ENCODE measurements at places on chromosomes 16 and 17.

DNA sequence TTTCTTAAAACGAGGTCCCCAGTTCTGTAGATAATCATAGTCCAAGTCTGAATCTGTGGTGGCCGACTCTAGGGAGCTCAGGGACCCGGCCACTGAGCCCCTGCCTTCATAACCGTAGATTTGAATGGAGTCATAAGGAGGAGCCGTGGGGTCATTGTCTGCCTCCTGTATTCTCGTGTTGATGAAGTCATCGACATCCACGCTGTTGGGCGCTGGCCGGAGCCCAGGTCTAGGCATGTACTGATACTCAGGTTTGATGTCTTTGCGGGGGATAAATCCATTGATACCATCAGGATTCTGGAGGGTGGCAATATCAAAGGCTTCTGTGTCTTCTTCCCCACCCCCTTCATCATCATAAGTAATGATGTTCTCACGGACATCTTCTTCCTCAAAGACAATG lies 174.2 kb downstream of the CDH11 start:
- no peak for DNase-seq

DNA sequence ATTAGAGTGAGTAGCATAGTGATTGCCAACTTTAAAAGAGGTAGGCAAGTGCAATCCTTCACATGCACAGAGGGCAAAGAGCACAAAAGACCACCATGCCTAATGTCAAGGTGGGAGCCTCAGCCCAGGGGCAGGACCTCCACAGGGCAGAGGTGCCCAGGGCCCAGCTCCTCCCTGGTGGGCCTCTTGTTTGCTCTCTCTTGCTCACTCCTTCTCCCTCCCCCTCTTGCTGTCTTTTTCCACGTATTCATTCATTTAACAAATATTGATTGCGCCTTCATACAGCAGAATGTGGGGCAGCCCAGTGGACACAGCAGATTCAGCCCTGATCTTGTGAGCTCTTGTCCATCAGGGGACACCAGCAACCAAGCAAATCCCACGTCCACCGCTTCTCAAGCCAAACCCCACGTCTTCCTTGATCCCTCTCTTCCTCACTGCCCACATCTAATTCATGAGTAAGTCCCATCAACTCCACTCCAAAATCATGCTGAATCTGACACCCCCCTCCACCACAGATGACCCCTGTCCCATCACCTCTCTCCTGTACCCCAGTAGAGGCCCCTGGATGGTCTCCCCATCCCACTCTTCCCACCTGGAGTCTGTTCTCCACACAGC lies 44.1 kb upstream of the RPL38 start:
- no peak for DNase-seq

GRCh38 chr17:31604936-31605335 lies 213.5 kb downstream of the RAB11FIP4 start:
- no peak for DNase-seq

DNA sequence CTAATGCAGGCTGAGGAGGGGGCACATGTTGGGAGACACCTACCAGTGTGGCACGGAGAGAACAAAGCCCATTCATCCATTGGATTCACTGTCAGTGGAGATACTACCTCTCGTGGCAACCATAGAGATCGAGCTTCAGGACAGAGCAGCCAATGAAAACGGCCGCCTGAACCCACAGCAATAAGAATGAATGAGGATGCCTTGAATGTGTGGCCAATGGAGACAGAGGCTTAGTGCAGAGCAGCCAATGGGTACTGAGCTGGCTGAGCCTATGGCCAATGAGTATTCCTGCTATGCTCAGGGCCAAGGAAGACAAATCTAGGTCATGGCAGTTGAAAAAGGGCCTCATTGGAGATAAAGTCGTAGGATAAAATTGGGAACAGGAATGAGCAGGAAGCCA lies 10.9 kb downstream of the ARHGEF15 start:
- DNase-seq = no peak

DNA sequence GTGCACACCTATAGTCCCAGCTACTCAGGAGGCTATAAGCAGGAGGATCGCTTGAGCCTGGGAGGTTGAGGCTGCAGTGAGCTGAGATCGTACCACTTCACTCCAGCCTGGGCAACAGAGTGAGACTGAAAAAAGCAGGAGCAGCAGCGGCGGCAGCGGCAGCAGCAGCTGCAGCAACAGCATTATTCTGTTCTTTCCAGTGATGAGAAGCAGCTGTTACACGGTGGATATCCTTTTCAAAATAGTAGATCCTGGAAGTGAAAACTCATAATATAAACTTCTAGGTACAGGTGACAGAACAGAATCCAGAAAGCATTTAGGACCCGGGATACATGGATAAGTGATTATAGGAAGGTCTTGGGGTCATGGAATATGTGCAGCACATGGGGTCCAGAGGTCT lies 17.8 kb upstream of the HNF1B start:
- no peak for DNase-seq

DNA sequence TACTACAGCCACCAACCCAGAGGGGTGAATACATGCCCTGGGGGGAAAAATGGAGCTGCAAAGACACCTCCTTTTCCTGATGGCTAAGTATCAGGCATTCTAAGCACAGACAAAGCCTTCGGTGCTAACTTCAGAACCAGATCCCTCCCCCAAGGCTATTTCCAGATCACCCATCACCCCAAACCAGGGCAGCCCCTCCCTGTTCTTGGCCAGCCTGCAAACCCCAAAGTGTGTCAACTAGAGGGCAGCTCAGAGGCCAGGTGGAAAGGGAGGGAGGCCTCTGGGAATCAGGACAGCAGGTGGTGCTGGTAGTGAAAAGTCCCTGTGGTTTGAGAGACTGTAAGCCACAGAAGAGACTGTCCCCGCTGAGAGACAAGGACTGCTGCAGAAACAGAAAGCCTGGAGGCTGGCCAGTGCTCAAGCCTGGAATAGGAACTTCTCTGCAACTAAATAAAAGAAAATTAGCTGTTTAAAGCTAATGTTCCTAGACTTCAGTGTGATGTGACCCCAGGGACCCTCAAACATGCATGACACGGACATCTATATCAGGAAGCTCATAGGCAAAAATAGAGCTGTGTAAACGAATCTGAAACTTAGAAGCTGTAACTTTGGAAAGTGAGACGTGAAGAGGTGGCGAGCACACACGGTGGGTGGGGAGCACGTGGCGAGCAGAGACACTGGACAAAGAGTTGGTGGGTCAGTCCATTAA lies 9.1 kb downstream of the TUBG1 start:
- DNase-seq = peak; percentile 56

- DNase-seq = no peak
These were observed 5.1 kb upstream of the NME4 start for GRCh38 chr16:391885-392335.

DNA sequence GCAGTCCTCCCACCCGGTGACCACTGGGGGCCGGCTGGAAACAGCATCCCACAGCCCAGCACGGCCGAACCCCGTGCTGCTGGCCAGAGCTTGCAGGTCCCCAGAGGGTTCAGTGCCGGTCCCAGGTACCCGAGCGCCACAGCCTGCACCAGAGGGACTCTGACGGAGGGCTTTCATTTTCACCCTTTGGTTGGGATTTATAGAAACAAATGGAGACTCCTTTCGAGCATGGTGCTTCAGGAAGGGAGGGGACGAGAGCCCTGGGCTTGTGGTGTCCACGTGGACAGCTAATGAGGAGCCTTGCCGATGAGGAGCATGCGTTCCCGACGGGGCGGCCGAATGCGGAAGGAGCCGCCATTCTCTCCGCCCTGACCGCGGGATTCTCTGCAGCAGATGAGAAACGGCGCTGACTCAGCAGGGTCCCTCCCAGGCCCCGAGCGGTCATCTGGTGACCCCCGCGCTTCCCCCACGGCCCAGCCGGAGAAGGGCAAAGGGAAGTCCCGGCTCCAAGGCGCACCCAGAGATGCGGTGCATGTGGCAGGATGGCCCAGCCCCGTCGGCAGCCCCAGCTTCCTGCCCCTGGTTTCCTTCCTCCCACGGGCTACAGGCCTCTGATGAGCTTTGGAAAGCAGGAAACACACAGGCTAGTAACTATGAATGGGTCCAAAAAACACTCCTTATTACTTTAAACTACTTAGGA lies 9.8 kb downstream of the SLC38A10 start:
- DNase-seq = peak; percentile 73

DNA sequence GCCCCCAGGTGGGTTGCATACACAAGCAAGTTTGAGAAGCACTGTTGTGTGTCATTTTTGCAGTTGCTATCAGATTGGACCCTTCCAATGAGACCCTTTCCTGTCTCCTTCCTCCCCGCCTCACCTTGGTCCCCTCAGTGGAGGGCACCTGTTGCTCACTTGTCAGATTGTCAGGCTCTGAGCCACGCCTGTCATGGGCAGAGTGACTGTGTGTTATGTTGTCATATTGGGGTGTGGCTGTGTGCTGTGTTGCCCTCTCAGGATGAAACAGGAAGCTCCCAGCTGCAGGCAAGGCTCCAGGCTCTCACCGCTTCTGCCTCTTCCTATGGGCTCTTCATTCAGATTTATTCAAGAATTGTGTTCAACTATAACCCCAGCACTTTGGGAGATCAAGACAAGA lies 302.9 kb downstream of the CPPED1 start:
- no peak for DNase-seq

- DNase-seq = no peak
These were observed 7.2 kb downstream of the GRB2 start for GRCh38 chr17:75398279-75398678.

- no peak for DNase-seq
These were observed 248.0 kb upstream of the GSE1 start for GRCh38 chr16:85365120-85365519.

- peak; percentile 64 for DNase-seq
These were observed 885 bp downstream of the ZNF207 start for GRCh38 chr17:32350666-32351418.

GRCh38 chr17:68710976-68711375 lies 109.8 kb upstream of the FAM20A start:
- DNase-seq = no peak

Measured in ureter (tissue), 1 donor.